ENCODE measurements at places on chromosomes 12 and 14.

GRCh38 chr12:128752386-128752785 lies 71.4 kb downstream of the SLC15A4 start:
- no peak for DNase-seq

DNA sequence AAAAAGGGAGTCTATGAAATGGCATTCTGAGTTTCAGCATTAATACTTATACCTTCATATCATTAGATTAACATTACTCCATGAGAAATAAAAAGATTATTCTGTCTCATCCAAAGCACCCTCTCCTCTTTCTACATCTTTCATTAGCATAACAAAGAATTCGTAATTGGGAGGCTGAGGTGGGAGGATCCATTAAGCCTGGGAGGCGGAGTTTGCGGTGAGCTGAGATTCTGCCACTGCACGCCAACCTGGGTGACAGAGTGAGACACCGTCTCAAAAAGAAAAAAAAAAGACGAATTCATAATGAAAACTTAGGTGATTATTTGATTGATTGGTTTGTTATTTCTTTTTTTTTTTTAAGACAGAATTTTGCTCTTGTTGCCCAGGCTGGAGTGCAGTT lies 1.8 kb upstream of the CDK17 start:
- DNase-seq = no peak

DNA sequence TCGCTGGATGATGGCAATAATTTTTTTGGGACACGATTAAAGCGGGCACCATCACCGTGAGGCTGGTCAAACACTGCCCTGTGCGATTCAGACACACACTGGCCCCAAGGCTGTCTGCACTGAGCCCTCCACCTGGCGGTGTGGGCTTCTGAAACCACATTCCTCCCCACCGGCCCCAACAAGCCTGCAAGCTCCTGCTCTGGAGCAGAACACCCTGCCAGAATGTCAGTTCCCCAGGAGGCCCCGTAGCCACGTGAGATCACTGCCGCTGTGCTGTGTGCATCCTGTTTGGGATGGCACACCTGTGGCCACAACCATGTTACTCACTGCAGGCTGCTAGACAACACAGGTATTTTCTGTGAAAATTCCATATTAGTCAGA lies 7.9 kb downstream of the GSC start:
- DNase-seq = no peak

- DNase-seq = no peak
Measured at GRCh38 chr12:122395319-122395718, 27.1 kb downstream of the CLIP1 start.

GRCh38 chr12:87406926-87407325 lies 622.3 kb downstream of the C12orf50 start:
- no peak for DNase-seq

DNA sequence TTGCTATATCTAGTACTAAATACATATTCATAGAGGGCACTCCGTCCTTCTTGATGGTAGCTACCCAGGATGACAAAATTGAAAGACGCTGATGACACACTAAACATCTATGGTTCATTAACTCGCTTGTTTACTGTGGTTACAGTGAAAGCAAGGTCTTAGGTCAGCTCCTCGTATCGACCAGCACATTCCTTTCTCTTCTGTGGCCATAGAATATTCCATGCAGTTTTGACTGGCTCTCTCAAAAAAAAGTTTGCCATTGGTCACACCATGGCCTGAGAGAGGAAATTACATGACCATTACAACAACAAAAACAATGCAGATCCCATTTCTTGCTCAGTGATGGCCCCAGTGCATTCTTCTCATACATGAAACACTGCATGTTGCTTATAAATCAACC lies 411.4 kb upstream of the SOX5 start:
- DNase-seq = no peak

DNA sequence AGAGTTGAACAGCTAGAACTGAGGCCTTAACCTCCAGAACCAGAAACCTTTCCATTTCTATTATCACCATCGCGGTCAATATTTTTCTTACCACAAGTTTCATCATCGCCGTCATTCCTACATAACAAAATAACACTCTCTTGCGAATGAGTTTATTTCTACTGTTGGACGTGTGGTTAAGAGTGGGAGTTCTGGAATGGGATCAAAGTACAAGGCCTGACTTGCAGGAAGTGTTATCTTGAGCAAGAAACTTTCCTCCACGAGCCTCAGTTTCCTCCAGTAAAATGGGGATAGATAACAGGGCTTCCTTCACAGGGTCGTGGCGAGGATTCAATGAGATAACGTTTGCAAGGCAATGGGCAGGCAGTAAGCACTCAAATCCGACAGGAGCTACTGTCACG lies 652 bp downstream of the SART3 start:
- DNase-seq = no peak

- no peak for DNase-seq
Measured at GRCh38 chr14:49849213-49849847, 3.3 kb downstream of the NEMF start.

DNA sequence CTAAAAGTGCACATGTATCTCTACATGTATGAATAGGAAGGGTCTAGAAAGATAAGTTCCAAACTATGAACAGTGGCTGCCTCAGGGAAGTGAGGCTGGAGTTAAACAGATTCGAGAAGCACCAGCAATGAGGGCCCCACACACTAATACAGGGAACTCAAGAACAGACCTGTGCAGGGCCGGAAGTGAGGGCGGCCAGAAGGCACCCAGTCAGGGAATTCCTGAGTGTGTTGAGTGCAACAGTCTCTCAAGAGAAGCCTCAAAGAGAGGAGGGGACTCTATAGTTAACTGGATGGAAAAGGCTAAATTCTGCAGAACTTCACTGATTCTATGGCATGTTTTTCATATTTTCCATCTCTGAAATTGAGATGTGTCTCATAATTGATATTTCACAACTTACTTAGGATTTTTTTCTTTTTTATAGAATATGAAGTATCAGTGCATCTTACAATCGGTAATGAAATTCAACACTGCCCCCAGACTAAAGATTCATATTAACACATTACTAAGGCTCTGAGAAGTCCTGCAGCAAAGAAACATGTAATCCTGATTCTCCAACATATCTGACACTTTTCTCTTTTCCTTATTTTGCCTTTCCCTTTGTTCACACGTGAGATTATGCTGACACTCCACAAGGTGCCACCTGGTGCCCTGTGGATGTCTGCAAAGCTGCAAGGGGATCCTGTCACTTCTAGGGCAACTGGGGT lies 61.3 kb downstream of the CHGA start:
- DNase-seq = no peak

- peak; percentile 31 for DNase-seq
Measured at GRCh38 chr12:38392554-38393144, 76.1 kb downstream of the ALG10B start.

- DNase-seq = peak; percentile 51
Measured at GRCh38 chr12:51246254-51246853, 7.7 kb downstream of the DAZAP2 start.

DNA sequence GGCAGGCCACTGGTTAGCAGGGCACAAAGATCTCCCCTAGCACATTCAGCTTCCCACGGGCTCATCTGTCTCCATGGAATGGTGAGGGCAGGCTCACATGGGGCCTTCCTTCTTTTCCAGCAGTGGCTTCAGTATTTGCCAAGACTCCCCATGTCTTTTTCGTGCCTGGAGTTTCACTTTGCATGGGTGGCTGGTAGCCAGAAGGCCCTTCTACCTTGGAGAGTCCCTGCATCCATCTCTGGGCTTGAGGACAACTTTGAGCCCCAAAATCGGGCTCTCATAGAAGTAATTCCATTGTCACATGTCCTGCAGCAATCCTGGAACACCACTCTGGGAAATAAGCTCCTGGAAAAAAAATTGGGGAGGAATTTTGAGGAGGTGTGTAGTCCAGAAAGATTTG lies 42.1 kb downstream of the NFKBIA start:
- DNase-seq = no peak
